ENCODE measurements at places on chromosomes 1 and 21. TPM values are rescaled to one million over a fixed set of nuclear protein-coding genes. Genes with fewer than 3 reads are reported as not detected.

GRCh38 chr1:223611936-223612335, 53.6 kb downstream of the CAPN8 start:
- H3K4me3 ChIP-seq: no peak overlapping the region
- no peaks in the 10 kb centered on the region for H3K4me1 ChIP-seq

GRCh38 chr1:6730880-6731279, 29.3 kb upstream of the DNAJC11 start:
- no peak for DNase-seq
- no peaks in the 10 kb centered on the region for H3K36me3 ChIP-seq
- no peaks in the 10 kb centered on the region for H3K4me1 ChIP-seq
- H3K27ac ChIP-seq: no peak overlapping the region

GRCh38 chr1:3306583-3307291, 147.7 kb upstream of the ARHGEF16 start:
- no peaks in the 10 kb centered on the region for H3K36me3 ChIP-seq
- H3K4me1 ChIP-seq: no peaks in the 10 kb centered on the region
- H3K4me3 ChIP-seq: no peak overlapping the region
- H3K27ac ChIP-seq: no peak overlapping the region

- no peaks in the 10 kb centered on the region for H3K27me3 ChIP-seq
- H3K4me1 ChIP-seq: peaks cover 28% of the 10 kb centered on the region
- no peak for DNase-seq
- peaks cover 71% of the 10 kb centered on the region for H3K36me3 ChIP-seq
- no peak overlapping the region for H3K4me3 ChIP-seq
- H3K27ac ChIP-seq: no peak overlapping the region
These were observed 8.7 kb downstream of the SDHB start for GRCh38 chr1:17045150-17045549.

- H3K4me1 ChIP-seq: no peaks in the 10 kb centered on the region
- H3K27ac ChIP-seq: no peak overlapping the region
- no peak for DNase-seq
- H3K36me3 ChIP-seq: no peaks in the 10 kb centered on the region
These were observed 60.2 kb downstream of the RNF187 start for GRCh38 chr1:228547464-228547792.

DNA sequence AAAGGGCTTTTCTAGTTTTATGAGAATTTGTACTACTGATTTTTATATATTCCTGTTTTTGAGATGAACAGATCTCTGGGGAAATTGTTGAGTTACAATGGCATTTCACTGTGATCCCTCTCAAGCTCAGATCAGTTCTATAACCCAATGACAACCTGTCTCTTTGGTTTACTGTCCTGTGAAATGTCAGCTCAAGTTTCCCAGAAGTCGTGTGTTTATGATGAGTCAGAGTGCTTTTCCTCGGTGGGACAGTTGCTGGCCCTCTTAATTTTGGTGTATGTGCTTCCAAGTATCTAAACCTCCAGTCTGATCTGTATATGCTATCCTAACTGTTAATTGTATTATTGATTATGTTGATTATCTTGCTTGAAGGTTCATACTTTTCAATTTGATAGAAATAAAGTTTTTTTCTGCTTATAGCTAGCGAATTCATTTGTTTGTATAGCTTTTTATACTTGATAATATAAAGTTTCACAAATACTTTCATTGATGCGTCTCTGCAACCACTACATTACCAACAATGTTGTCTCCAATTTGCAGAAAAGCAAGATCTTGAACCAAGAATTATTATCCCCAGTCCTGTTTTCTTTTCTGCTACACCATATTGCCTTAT, 77.5 kb upstream of the DNAJC6 start:
- no peak overlapping the region for H3K4me3 ChIP-seq
- no peaks in the 10 kb centered on the region for H3K4me1 ChIP-seq
- no peaks in the 10 kb centered on the region for H3K27me3 ChIP-seq
- peaks cover 9% of the 10 kb centered on the region for H3K36me3 ChIP-seq
- DNase-seq: no peak

- peak; percentile 88 for DNase-seq
- H3K27ac ChIP-seq: peak overlapping the region; percentile 85
- peaks cover 65% of the 10 kb centered on the region for H3K36me3 ChIP-seq
- H3K4me3 ChIP-seq: no peak overlapping the region
- peaks cover 24% of the 10 kb centered on the region for H3K4me1 ChIP-seq
These were observed 14.2 kb downstream of the MARCKSL1 start for GRCh38 chr1:32321712-32322291.

DNA sequence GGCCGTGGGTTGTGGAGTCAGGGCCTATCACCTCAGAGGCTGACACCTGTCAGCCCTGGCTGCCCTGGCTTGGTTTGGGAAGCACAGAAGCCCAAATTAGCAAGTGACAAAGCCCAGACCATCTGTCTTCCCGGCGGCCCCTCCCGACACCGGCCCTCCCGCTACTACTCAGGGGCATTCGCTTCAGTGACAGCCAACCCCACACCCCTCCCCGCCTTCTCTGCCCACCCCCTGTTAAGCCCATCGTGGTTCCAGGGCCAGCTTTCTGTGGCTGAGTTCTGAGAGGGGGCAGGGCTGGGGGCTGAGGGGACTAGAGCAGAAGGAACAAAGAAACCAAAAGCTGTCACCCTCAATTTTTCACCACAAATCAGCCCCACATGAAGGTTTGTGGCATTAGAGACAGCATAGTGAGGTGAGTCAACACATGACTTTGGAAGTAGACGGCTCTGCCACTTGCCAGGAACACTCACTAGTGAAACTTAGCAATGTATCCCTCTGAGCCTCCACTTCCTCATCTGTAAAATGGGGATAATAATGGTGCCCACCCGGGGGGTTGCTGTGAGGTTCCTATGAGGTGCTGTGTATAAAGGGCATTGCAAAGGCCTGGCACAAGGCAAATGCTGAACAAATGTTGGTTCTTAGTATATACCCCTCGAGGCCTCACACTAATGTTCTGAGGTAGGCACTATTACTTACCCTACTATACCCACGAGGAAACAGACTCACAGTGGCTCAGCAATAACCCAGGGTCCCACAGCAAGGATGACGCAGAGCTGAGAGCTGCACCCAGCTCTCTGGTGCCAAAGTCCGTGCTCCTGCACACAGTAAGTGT, 5.2 kb upstream of the TNNI1 start:
- H3K36me3 ChIP-seq: no peaks in the 10 kb centered on the region
- H3K27me3 ChIP-seq: no peaks in the 10 kb centered on the region
- no peaks in the 10 kb centered on the region for H3K4me1 ChIP-seq
- no peak for DNase-seq
- no peak overlapping the region for H3K27ac ChIP-seq

- DNase-seq: no peak
- no peaks in the 10 kb centered on the region for H3K36me3 ChIP-seq
- no peak overlapping the region for H3K27ac ChIP-seq
- H3K4me3 ChIP-seq: no peak overlapping the region
These were observed 55.0 kb downstream of the COL24A1 start for GRCh38 chr1:86101616-86102015.

DNA sequence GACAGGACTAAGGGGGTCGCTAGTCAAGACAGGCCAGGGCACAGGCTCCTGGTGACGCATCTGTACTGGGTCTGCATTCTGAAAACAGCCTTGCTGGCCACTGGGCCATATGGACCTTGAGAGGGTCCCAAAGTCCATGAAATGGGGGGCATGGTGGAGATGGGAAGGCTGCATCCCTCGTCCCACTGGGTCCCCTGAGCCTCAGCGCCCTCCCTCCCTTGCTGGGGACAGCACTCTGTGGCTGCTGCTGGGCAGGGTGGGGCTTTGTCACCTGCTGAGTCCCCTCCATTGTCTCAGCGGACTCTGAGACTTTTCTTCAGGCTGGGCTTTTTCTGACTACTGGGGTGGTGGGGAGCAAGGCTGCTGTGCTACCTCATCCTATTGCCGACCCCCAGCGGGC, 205.2 kb downstream of the RHOU start:
- peaks cover 28% of the 10 kb centered on the region for H3K4me1 ChIP-seq
- H3K36me3 ChIP-seq: no peaks in the 10 kb centered on the region
- H3K27ac ChIP-seq: no peak overlapping the region
- no peak overlapping the region for H3K4me3 ChIP-seq
- H3K27me3 ChIP-seq: no peaks in the 10 kb centered on the region
- no peak for DNase-seq

DNA sequence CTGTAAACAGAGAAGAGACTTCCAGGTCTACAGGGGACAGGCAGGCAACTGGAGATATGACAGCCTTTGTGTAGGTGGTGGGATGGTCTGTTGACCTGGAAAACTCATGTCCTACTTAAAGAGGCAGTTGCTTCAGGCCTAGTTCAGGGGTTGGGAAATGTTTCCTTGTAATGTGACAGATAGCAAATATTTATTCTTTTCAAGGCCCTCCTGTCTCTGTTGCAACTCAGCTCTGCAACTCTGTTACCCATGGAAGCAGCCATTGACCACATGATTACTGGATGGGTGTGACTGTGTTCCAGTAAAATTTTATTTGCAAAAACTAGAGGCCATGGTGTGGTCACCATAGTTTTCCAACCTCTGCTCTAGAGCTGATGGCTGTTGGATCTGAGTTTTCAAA, 341.9 kb downstream of the PTBP2 start:
- no peak for DNase-seq
- no peaks in the 10 kb centered on the region for H3K36me3 ChIP-seq
- H3K4me3 ChIP-seq: no peak overlapping the region
- H3K27me3 ChIP-seq: no peaks in the 10 kb centered on the region
- no peak overlapping the region for H3K27ac ChIP-seq
- H3K4me1 ChIP-seq: no peaks in the 10 kb centered on the region

GRCh38 chr1:19514391-19514831, 29.1 kb upstream of the CAPZB start:
- H3K4me3 ChIP-seq: no peak overlapping the region
- DNase-seq: no peak
- H3K27ac ChIP-seq: peak overlapping the region; percentile 56
- H3K4me1 ChIP-seq: peaks cover 7% of the 10 kb centered on the region
- H3K36me3 ChIP-seq: no peaks in the 10 kb centered on the region
- no peaks in the 10 kb centered on the region for H3K27me3 ChIP-seq

DNA sequence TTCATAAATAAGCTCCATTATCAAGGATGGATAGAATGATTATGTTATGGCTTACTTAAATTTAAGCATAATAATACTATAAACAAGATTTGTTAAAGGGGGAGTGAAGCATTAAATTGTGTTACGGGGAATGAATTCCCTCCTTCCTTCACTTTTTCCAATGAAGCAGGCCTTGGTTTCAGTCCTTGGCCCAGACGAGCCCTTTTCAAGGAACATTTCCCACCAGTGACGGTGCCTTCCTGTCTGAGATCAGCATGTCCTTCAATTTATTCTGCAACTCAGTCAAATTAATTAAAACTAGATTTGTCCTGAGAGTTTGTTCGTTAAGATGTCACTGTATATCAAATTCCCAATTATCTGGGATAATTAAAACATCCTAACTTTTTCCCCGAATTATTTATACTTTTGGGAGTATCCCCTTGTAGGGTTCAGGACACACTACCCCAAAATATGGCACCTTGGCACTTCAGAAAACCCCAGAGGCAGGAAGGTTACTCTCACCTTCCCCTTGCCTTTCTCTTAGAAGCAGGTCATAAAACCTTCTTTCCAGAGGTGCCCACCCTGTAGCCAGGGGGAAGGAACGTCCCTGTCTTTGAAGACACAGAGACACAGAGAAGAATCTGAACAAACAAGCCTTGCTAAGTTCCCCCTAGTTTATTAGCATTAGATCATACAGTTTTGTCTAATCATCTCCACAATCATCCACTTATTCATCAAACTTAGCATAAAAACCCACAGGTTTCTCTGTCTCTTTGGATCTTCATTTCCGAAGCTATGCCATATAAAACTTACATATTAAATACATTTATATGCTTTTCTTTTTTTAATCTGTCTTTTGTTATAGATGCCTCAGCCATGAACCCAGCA, 86.2 kb upstream of the ARHGAP29 start:
- H3K36me3 ChIP-seq: no peaks in the 10 kb centered on the region
- no peak overlapping the region for H3K4me3 ChIP-seq
- no peak for DNase-seq
- H3K27ac ChIP-seq: no peak overlapping the region

- DNase-seq: no peak
- no peaks in the 10 kb centered on the region for H3K27me3 ChIP-seq
These were observed 8.3 kb downstream of the CFHR2 start for GRCh38 chr1:196951711-196952394.

GRCh38 chr21:38268864-38269575, 12.2 kb downstream of the KCNJ15 start:
- no peak overlapping the region for H3K4me3 ChIP-seq
- no peak for DNase-seq
- H3K27ac ChIP-seq: no peak overlapping the region
- H3K27me3 ChIP-seq: no peaks in the 10 kb centered on the region

DNA sequence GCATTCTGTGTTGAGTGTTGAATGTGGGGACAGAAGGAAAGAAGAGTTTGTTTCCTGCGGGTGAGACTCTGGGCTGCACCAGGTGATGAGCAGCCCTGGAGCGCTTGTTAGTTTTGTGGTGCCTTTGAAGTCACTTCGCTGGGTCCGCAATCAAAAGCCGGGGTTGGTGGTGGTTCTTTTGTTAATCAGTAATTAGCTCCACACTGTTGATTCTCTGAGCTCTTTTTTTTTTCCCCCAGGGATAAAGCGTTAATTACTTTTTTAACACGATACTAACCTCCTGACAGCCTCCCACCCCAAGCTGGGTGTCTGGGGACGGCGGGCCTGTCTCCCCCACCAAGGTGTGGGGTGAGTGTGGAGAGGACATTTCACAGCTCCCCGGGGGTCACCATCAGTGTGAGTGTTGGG, 56.6 kb downstream of the AGPAT3 start:
- DNase-seq: peak; percentile 56
- H3K27ac ChIP-seq: no peak overlapping the region
- H3K4me3 ChIP-seq: no peak overlapping the region
- peaks cover 78% of the 10 kb centered on the region for H3K4me1 ChIP-seq

SPRR3 gene
- 3.1 TPM for total RNA-seq

GADD45A gene
- 37.5 TPM for total RNA-seq

NUCKS1 gene
- total RNA-seq: 43.7 TPM

EXTL2 gene
- total RNA-seq: 3.2 TPM

HLX gene
- total RNA-seq: 0.43 TPM

NPR1 gene
- 39.7 TPM for total RNA-seq

CD52 gene
- total RNA-seq: 5.1 TPM
